ENCODE measurements at places on chromosomes 7 and 10.

DNA sequence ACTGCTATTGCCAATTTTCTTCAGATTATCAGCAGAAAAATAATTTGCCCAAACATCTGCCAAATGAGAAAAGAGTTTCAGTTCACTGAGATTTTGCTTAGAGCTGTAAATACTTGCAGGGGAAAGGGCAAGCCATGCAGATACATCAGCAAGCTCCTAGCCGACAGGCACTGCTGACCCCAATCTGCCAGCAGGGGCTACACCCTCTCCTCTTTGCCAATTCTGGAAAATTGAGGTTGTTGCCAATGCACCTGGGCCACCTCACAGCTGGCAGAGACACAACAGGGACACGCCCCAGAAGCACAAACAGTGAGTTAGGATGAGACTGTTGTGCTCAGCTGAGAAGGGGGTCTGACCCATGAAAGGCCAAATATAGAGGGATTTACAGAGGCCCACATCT, 129.5 kb upstream of the MYO3A start:
- no peak for DNase-seq

GRCh38 chr10:81040940-81041339, 503.2 kb downstream of the SH2D4B start:
- no peak for DNase-seq

- no peak for DNase-seq
These were observed 15.7 kb downstream of the SDHAF3 start for GRCh38 chr7:97133159-97133558.

- no peak for DNase-seq
These were observed 72.9 kb downstream of the ATE1 start for GRCh38 chr10:121854809-121855445.

GRCh38 chr7:44072364-44073231, 7.2 kb upstream of the PGAM2 start:
- peak; percentile 35 for DNase-seq

DNA sequence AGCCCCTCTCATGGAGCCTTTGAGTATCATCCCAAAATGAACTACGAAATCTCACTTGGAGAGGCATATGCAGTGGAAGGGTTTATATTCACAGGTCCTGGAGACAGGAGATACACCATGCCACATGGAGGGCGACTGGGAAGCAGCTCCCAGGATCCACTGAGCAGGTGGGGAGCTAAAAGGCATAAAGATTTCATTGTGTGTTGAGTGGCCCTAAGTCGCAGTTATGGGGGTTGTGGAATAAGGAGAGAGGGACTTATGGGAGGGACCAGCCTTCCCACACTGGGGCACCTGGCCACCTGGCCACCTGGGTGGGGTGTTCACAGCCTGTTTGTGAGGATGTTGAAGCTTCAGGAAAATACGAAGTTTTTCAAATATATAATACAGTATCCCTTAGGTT, 37.0 kb upstream of the CHST3 start:
- no peak for DNase-seq

- DNase-seq = no peak
These were observed 80.1 kb upstream of the PRSS1 start for GRCh38 chr7:142669074-142669654.

- no peak for DNase-seq
These were observed 33.4 kb downstream of the PTPN12 start for GRCh38 chr7:77570330-77571011.

GRCh38 chr7:138979226-138979979, 1.8 kb downstream of the KIAA1549 start:
- DNase-seq = no peak

DNA sequence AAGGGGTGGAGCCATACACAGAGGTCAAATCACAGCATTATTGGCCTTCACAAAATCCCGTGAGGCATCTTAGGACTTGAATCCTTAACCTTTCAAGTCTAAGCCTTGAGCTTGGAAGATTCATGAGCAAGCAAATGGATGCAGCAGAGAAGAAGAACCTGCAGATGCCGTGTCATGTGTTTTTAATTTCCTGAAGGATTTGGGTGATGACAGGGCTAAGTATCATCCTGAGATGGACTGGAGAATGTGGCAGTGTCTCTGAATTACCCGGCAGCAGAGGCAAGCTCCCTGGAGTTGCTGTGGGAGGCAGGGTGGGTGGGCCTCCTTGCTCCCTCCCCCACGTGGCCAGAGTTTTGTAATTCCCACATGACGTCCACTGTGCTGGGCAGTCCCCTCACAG, 50.8 kb downstream of the GCC1 start:
- no peak for DNase-seq

Measured in effector memory CD8-positive, alpha-beta T cell (primary cell).